NCI-H524 (cell line): ENCODE measurements at places on chromosomes 12 and 14.

GRCh38 chr14:87691042-87691881 is 301.7 kb downstream of the GALC start:
- DNase-seq, result no peak

DNA sequence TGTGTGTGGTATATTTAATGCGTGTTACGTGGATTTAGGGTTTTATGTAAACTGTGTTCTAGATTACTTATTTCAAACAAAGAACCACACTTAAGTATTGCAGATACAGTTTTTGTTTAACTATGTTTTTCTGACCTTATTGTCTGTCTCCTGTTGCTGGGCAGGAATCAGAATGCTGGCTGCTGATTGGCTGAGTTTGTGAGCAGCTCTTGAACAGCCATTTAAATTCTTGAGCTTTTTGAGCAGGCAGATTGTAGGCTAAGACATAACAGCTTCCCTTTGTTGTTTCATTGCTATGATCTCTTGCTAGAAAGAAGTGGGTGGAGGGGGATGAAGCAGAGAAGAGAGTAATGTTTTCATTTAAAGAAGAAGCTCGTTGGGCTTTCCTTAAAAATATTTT is 52.2 kb downstream of the ATF7IP start:
- DNase-seq, result peak; percentile 79

- DNase-seq, result no peak
Measured at GRCh38 chr12:4115570-4115969, 158.0 kb upstream of the CCND2 start.

- no peak for DNase-seq
Measured at GRCh38 chr12:62928632-62929031, 6.3 kb downstream of the PPM1H start.

- DNase-seq, result no peak
Measured at GRCh38 chr12:91040096-91040755, 17.6 kb downstream of the KERA start.

GRCh38 chr12:51911788-51912711 is 4.7 kb downstream of the ACVRL1 start:
- DNase-seq, result no peak

DNA sequence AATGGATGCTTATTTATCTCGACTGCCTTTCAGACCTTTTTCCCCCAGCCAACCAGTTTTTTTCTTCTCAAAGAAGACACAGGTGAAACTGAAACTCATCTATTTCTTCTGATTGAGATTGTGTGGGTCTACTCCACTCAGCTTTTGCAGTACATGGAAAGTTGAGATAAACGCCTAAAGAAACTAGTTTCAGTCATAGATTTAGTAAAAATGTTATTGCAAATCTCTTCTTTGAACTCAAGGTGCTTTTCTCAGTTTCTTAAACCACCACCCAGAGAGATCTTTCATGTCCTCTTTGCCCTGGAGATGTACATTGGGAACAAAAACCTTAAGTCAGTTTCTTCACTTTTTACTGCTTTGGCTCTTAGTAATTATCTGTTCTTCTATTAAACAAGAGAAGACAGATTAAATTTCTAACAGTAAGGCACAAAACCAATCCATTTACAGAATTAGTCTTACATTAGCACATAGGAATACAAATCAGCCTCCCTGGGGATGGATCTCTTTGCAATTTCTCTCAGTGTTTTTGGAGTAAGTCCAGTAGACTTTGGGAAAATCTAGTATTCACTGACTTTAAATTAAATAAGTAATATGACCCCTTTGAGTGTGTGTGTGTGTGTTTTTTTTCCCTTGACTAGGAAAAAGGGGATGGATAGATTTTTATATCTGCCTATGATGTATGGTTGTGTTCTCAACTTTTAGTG is 11.6 kb downstream of the FBXW8 start:
- DNase-seq, result no peak

GRCh38 chr12:123712780-123713319 is 697 bp downstream of the ATP6V0A2 start:
- peak; percentile 14 for DNase-seq

- DNase-seq, result peak; percentile 71
Measured at GRCh38 chr12:45268672-45269411, 52.9 kb downstream of the ANO6 start.

- DNase-seq, result no peak
Measured at GRCh38 chr12:24069532-24070395, 120.3 kb upstream of the SOX5 start.

- DNase-seq, result peak; percentile 74
Measured at GRCh38 chr12:3224530-3224903, 147.3 kb downstream of the TSPAN9 start.

- no peak for DNase-seq
Measured at GRCh38 chr12:802242-803120, 50.1 kb downstream of the WNK1 start.

GRCh38 chr12:98578821-98579220 is 14.7 kb upstream of the SLC25A3 start:
- no peak for DNase-seq

GRCh38 chr12:50224026-50224692 is 57.0 kb upstream of the CERS5 start:
- peak; percentile 51 for DNase-seq

GRCh38 chr14:64089920-64090319 is 204.3 kb downstream of the ESR2 start:
- DNase-seq, result peak; percentile 22

- DNase-seq, result no peak
Measured at GRCh38 chr12:25714198-25714984, 161.3 kb upstream of the LMNTD1 start.

- peak; percentile 86 for DNase-seq
Measured at GRCh38 chr12:40684986-40685385, 7.3 kb upstream of the CNTN1 start.

GRCh38 chr12:106919910-106920544 is 35.7 kb upstream of the TMEM263 start:
- peak; percentile 45 for DNase-seq

DNA sequence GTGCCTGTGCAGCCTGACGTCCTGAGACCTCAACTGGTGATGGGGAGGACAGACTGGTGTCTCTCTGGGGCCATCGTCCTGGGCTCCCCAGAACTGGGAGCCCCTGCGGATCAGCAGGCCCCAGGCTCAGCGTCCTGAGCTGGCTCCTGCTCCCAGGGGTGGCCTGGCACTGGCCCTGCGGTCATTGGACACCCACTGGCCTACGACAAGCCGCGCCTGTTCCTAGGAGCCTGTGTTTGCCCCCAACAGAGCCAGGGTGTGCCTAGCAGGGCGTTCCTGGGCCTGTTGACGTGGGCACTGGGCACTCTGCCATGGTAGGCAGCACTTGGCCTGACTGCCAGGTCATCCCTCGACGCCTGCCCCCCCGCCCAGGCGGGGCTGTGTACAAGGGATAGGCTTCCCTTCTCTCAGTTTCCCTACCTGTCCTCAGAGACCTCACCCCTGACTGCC is 8.4 kb downstream of the ADSS1 start:
- no peak for DNase-seq

- no peak for DNase-seq
Measured at GRCh38 chr14:102775855-102776760, 1.1 kb upstream of the TRAF3 start.

DNA sequence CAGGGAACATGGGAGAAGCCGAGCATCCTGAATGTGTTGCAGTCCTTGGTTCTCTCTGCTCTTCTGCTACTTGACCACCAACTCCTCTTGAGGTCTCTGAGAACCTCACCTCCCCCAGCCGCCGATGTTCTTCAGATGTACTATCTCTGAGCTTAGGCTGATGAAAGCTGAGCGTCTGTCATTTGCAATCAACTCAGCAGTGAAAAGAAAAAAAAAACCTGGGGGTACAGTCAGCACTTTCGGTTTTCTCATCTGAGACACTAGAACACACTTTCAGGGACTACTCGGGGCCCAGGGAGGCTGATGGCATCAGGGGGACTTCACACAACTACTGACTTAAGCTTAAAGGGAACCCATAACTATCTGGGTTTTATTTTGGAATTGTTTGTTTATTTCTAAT is 9.6 kb upstream of the FLVCR2 start:
- DNase-seq, result no peak

- no peak for DNase-seq
Measured at GRCh38 chr12:32533971-32534590, 134.7 kb downstream of the FGD4 start.

DNA sequence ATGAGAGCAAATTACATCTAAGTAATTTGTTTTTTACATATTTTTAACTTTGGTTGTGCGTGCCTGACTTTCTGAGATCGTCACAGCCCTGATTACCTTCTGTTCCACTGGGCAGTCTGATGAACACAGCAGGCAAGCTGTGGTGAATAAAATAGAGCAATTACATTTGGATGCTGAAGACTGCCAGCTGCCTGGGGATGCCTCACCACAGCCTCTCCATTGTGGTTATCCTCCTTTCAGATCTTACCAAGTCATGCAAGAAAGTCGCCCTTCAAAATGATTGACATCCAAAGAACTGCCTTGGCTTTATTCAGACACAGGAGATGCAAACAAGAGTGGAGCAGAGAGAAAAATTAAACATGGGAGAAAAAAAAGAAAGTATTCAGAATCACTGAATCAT is 456.6 kb upstream of the TMPO start:
- DNase-seq, result no peak

DNA sequence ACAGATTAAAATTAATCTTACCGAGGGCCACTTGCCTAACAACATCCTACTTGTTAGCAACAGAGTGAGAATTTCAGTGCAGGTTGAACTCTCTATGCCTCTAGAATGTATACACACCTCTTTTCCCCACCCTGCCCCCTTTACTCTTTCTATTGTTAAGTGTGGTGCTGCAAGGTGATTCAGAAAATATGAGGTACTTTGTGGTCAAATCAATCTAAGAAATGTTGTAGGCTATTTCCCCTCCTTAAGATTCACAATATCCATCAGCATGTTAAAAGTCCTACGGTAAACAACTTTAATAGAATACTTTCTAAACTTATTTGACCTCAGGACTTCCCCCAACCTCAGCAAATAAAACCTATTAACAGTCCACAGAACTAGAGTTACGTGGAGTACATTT is 106.0 kb downstream of the LMNTD1 start:
- DNase-seq, result no peak

DNA sequence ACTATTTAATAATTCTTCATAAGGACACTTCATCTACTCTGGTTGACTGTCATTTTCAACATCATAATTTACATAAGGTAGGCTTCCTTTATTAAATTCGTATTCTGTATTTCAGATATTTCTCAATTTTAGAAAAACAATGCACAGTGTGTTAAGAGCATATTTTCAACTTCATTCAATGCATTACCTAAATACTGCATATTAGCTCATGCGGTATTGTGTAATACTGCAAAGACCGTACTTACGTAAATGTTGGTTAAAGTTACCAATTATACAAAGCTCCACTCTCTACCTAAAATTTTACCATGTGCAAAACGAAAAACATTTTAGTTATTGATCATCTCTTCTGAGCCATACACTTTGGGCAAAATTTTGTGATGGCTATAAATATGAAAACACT is 62.8 kb downstream of the EXOC5 start:
- no peak for DNase-seq

DNA sequence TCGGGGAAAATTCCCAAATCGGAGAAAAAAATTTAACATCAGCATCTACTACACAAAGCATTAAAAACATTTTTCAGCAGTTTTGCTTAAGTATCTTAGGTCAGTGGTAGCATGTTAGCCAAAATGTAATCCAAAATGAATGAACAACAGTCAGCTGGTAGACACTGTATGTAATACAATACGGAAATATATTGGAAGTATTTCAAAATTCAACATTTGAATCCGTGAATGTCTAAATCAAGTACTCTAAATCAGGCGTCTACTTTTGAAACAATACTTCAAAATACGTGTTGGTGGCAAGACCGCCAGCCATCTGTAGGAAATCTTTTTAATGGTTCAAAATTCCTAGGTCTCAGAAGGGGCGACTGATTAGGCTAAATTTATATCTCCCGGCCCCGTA is 1.1 kb downstream of the SCAF11 start:
- no peak for DNase-seq

DNA sequence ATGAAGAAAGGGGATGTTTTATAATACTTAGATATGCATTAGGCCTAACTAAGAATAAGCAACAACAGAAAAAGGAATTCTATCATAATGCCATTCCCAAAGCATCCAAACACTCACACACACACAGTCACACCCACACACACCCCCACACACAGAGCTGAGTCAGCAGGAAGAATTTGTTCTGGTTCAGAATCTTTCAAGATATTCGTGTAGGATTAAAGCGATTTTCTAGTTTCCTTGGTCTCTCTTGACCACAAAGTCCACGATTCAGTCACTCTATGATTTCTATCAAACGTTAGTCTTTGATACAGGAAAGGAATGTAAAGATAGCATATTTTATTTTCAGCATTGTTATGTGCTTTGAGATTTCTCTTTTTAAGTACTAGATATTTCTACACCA is 382.6 kb upstream of the DCN start:
- no peak for DNase-seq

GRCh38 chr14:90523961-90524875 is 127.4 kb downstream of the CALM1 start:
- no peak for DNase-seq

- DNase-seq, result no peak
Measured at GRCh38 chr14:38989922-38990546, 113.0 kb downstream of the SEC23A start.

DNA sequence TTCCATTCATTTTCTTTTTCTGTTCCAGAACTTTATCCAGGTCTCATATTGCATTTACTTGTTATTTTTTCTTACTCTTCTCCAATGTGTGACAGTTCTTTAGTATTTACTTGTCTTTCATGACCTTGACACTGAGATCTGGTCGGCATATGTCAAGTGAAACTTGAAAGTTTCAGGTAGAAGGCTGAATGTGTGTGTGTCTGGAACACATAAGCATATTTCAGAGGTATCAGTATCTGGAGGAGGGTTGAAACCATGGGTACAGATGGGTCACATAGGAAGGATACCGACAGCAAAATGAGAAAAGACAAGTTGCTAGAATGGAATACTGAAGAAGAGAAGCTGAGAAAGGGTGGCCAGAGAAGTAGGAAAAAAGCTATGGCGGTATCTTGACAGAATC is 22.5 kb upstream of the PTGDR start:
- no peak for DNase-seq

- DNase-seq, result no peak
Measured at GRCh38 chr12:129001826-129002225, 148.5 kb downstream of the GLT1D1 start.
